ENCODE measurements at places on chromosomes 2 and 18. TPM values are rescaled to one million over a fixed set of nuclear protein-coding genes. Genes with fewer than 3 reads are reported as not detected.

SERPINB5 gene
- 0.20 TPM for total RNA-seq

SPP2 gene
- not detected for total RNA-seq

DNA sequence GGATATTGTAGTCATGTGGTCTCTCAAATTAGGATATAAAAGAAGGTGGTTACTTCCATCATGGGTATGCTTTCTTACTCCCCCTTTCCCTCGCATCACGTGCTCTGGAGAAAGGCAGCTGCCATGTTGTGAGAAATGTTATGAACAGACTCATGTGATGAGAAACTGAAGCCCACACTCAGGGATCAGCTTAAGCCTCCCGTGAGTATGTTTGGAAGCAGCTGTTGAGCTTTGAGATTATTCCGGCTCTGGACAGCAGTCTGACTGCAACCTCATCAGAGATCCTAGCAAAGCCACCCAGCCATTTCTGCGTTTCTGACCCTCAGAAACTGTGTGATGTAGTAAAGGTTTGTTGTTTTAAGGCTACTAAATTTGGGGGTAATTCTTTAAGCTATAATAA is 700.1 kb downstream of the ADCYAP1 start:
- DNase-seq, result no peak

STPG4 gene
- total RNA-seq, result not detected

- no peak for DNase-seq
These were observed 73.9 kb upstream of the TAF1B start for GRCh38 chr2:9769171-9770005.

HOXD13 gene
- 0.10 TPM for total RNA-seq

DNA sequence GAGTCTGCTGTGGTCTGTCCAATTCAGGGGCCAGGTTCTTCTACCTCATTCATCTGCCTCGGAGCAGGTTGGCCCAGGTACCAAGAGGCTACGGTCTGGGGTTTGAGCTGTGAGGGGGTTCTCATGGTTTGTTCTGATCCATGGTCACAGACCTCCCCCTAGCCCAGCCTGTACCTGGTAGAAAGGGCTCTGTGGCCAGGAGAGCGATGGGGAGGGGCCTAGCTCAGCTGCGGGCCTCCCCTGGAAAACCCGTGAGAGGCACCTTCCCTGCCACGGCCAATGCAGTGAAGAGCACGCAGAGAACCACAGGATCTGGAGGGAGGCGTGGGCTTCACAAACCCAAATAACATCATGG is 19.6 kb upstream of the ALLC start:
- DNase-seq, result no peak

DNA sequence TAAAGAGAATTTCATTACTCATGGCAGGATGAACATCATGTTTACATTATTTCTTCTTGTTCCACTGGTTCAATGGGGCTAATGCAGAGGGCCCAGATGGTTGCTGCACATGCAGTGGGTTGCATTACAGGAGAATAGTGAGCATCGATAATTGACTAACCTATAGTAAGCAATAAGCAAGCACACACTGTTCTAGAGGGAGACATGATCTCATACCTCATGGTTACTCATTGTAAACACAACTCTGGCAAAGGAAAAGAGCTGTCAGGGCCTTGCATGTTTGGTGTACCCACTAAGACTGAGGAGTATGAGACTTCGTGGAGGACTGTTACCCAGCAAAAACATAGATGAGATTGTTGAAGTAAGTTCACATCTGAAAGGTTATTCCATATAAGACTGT is 885.6 kb upstream of the VRK2 start:
- no peak for DNase-seq

DNA sequence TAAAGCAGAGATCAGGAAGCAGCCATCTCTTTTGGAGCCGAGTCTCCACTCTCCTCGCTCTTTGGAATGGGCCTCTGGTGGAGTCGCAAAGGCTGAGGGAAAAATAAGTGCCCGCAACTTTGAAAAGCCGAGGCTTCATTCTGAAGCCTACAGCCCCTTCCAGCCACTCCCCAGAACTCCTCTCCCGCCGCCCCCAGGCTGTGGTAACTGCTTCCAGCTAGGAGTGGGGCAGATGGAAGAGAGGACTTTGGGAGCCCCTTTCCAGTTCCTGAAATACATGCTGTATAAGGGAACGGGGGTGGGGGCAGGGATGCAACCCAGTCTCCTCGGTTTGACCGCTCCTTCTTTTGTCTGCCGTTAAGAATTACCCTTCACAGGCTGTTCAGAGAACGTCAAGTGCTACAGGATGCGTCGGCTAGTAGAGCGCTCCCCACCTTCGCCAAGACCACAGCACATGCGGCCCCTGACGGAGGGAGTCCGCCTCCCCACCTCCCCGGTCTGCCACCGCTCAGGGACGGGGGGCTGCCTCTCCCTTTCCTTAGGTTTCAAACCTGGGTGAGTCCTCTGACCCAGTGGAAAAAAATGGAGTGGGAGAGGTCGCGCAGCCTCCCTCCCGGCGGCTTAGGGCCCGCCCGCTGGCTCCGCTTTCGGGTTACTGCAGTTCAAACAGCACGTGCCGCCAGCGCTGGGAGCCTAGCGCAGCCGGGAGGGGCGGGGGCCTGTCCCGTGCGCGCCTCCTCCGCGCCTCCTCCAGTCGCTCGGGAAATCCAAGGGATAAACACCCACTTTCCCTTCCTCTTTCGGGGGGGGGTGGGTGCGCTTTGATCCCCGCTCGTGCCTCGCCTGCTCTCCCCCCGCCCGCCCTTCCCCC is 4.9 kb downstream of the CYP26B1 start:
- peak; percentile 78 for DNase-seq

- DNase-seq, result no peak
These were observed 872 bp downstream of the ASB1 start for GRCh38 chr2:238427435-238428162.

- DNase-seq, result no peak
These were observed 420.3 kb downstream of the SOCS6 start for GRCh38 chr18:70709144-70709543.

LOXHD1 gene
- total RNA-seq, result 0.20 TPM

DNA sequence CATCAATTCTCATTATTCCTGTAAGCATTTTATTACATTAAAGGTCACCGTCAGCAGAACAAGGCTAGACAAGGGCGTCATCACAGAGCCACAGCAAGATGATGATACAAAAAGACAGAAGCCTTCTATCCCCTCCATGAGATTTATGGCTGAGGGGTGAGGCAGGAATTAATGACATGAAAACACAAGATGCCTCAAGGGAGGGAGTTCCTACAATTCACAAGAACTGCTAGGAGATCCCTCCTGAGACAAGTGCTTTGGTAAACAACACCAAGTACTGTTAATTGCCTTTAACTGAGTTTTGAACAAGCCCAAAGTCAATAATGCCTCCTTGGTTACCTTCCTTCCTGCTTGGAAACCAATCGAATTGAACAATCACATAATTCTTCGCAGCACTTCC is 14.1 kb downstream of the ADD2 start:
- no peak for DNase-seq
